ENCODE measurements at places on chromosomes 3 and 15.

- DNase-seq, result no peak
Observed at GRCh38 chr3:177374323-177374722, 177.0 kb upstream of the TBL1XR1 start.

- no peak for DNase-seq
Observed at GRCh38 chr15:51765751-51766150, 14.4 kb downstream of the TMOD2 start.

DNA sequence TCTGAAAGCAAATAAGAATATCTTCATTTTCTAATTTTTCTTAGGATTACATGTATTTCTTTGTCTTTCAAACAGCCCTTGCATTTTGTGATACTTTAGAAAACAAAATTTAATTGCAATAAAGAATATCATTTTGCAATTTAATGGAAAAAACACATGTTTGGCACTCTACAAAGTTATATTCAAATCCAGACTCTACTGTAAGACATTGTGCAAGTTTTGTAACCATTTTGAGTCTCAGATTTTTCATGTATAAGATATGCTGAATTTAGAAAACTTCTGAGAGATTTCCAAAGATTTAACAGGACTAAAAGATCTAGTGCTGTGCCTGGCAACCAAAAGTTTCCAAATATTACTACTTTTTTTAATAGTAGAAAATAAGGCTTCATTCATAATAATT is 187.1 kb upstream of the AGTR1 start:
- no peak for DNase-seq

GRCh38 chr3:144431134-144431533 is 459.5 kb downstream of the DIPK2A start:
- DNase-seq, result no peak

DNA sequence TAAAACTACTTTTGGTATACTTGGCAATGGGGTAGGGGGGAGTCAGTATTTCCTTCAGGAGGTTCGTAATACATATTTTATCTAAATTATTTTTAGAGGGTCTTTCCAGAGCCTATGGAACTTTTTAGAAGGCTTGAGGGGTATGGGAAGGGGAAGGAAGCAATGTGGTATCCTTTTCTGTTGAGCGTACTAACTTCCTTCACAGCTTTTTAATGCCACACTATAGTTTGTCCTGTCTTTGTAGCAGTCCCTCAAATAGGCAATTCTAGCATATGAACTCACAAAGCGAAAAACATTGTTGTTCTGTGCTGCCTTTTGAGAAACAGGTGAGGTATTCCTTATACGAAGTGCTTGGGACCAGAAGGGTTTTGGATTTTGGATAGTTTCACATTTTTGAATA is 22.3 kb upstream of the P2RY13 start:
- no peak for DNase-seq
